ENCODE measurements at places on chromosomes 6 and 20.

GRCh38 chr6:10048370-10049297, 366.2 kb downstream of the TFAP2A start:
- no peak for DNase-seq

DNA sequence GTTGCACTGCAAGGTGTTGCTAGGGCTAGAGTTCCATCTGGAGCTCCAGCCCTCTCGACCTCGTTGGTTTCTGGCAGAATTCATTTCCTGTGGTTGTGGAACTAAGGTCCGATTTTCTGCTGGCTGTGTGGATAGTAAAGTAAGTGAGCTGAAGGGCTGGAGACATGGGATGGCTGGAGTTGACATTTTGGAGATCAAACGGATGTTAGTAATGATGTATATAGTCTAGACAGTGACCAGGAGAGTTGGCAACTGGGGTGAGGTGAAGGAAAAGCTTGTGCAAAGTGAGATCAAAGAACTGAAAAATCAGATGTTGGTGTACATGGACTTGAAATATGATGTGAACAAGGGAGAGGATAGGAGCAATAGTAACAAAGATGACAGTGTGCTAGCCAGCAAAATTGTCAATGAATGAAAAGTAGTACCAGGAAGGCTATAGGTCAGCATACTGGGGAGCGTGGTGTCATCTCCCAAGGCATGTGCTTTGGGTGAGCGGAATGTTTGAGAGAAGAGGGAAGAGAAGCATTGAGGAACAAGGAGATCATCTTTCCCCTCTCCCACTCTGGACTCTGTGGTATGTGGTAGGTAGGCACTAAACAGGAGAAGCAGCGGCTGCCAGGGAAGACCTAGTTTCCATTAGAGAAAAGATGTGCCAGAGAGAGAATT, 7.8 kb downstream of the QRSL1 start:
- DNase-seq = no peak

- no peak for DNase-seq
Observed at GRCh38 chr6:72132427-72132826, 246.1 kb downstream of the RIMS1 start.

DNA sequence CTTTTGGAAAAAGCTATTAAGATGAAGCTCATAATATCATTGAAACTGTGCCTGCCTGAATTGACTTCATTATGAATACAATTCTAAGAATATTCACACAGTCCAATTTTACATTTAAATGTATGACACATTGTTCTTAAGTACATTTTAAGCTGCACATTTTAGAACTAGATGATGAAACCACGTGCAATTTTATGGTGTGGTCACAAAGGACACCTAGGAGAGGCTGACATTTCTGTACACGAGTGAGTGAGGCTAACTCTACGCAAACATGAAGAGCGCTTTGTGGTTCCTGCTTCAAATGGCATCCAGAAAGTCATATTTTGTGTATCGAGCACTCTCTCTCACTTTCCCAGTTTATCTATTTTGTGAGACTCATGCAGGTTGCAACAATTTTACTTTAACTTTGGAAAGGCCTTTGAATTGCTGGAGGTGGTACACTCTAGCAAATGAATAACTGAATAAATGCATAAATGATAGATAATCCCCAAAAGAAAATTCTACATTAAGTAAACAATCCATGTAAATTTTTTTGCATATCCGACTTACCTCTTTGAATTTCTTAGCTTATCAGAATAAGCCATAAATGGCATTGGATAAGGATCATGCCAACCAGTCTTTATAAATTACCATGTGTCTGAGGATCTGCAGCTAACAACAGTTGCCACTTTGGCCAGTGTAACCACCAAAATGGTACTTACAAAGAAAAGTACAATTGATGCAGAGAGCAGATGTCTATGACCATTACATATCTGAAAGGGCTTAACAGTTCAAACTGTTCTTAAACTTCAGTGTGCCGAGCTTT, 97.3 kb downstream of the NRSN1 start:
- no peak for DNase-seq

DNA sequence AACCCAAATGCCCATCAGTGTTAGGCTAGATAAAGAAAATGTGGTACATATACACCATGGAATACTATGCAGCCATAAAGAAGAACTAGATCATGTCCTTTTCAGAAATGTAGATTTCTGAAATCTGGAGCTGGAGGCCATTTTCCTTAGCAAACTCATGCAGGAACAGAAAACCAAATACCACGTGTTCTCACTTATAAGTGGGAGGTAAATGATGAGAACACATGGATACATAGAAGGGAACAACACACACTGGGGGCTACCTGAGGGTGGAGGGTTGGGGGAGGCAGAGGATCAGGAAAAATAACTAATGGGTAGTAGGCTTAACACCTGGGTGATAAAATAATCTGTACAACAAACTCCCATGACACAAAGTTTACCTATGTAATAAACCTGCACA, 188.9 kb upstream of the PRND start:
- DNase-seq = no peak

DNA sequence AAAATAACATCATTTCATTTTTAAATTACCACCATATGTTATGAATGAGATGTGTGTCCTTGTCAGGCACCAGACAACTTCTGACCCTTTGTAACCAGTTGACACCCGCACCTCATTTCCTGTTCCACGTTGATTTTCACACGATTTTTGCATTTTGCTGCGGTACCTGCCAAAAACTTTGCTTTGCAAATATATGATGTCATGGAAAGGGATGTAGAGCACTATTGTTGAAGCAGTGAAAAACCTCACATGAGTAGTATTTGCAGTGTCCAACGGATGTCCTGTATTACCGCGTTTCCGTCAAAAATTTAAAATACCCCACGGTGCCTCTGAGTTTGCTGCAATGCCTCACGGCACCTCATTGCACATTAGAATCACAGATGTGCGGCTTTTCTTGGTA, 115.6 kb downstream of the MTHFD1L start:
- DNase-seq = no peak

DNA sequence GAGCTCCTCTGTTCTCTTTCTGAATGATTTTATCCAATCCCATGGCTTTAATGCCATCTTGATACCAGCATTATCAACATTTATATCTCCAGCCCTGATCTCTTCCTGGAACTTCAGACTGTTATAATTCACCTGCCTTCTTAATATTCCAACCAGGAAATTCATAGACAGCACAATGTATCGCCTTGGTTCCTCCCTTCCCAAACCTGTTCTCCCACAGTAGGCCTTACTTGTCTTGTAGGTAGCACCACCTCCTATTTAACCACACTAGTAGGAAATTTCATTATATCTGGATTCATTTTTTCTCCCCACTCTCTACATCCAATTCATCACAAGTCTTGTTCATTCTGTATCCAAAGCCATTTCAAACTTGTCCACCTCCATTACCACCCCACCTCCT, 106.3 kb upstream of the SHLD1 start:
- DNase-seq = no peak

- DNase-seq = peak; percentile 86
Observed at GRCh38 chr20:32336918-32337347, 21.2 kb upstream of the ASXL1 start.

- no peak for DNase-seq
Observed at GRCh38 chr6:78999737-79000136, 78.3 kb downstream of the PHIP start.

GRCh38 chr6:132478674-132479073, 34.2 kb downstream of the STX7 start:
- no peak for DNase-seq

- DNase-seq = no peak
Observed at GRCh38 chr20:50023116-50023805, 40.5 kb downstream of the SNAI1 start.

DNA sequence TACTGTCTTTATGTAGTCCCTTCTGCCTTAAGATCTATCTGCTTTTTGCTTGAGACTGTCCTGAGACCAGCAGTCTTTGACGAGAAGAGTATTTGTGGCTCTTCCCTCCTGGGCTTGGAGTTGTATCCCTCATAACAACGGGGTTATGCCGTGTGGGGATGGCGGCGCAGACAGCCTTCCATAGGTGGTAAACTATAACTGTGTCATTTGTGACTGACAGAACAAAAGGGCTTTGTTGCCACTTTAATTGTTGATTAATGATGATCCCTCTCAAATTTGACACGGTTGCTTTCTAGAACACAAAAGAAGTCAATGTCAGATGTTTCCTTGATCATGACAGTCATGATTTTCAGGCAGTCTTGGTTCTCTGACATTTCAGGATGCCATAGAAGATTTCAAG, 196.6 kb downstream of the JARID2 start:
- no peak for DNase-seq

- no peak for DNase-seq
Observed at GRCh38 chr6:51513891-51514747, 573.3 kb downstream of the PKHD1 start.

- DNase-seq = no peak
Observed at GRCh38 chr6:84871925-84872324, 107.5 kb upstream of the TBX18 start.

GRCh38 chr6:9485992-9486391, 928.9 kb downstream of the TFAP2A start:
- DNase-seq = no peak

Data from hematopoietic multipotent progenitor cell treated with erythropoietin and hydrocortisone succinate and interleukin-3 and kit ligand, for 4 days (in vitro differentiated cells).